Hair follicular keratinocyte (primary cell): ENCODE measurements at places on chromosomes 1 and 21. TPM values are rescaled to one million over a fixed set of nuclear protein-coding genes. Genes with fewer than 3 reads are reported as not detected.

TTC24 gene
- not detected in 2 replicates for total RNA-seq

LCE1A gene
- 2.9 TPM in 1 of 2 replicates, not detected in the other for total RNA-seq

DTL gene
- total RNA-seq = 5.2 and 15.3 TPM in 2 replicates

CTBS gene
- 8.2 and 13.3 TPM in 2 replicates for total RNA-seq

ATP1A4 gene
- total RNA-seq = not detected in 2 replicates
